ENCODE measurements at places on chromosomes 12 and 14. TPM values are rescaled to one million over a fixed set of nuclear protein-coding genes. Genes with fewer than 3 reads are reported as not detected.

- DNase-seq: no peak
Measured at GRCh38 chr12:31214626-31215517, 111.1 kb downstream of the SINHCAF start.

GRCh38 chr12:122854554-122854953, 19.3 kb downstream of the HIP1R start:
- no peak for DNase-seq

DNA sequence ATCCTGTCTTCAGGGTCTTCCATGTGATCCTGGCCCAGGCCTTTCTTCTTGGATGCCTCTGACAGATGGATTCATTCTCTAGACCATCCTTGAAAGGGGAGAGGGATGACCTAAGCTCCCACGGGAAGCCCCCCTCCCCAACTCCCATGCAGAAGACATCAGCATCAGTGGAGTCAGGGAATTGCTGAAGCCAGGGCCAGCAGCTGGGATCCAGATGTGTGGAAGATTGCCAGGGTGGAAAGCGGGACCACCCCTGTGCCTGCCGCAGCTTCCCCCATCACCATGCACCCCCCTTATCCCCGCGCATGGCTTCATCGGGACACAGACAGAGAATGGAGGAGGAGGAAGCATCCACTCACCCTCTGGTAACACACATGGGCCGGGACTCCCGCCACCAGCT, 183.6 kb upstream of the PRMT8 start:
- DNase-seq: peak; percentile 82

TAS2R19 gene
- polyA plus RNA-seq: 0.47 TPM

PGF gene
- 4.4 TPM for polyA plus RNA-seq

All from SK-N-SH (cell line).